ENCODE measurements at places on chromosomes 16 and 17.
A peak's percentile ranks its signal among the peaks of the same experiment; 100 is the strongest.

GRCh38 chr16:68128577-68129305, 43.6 kb downstream of the NFATC3 start:
- DNase-seq = no peak

- no peak for DNase-seq
These were observed 21.0 kb downstream of the SNN start for GRCh38 chr16:11689031-11689840.

GRCh38 chr17:40432864-40433528, 10.3 kb upstream of the IGFBP4 start:
- peak; percentile 30 for DNase-seq

GRCh38 chr16:72884573-72884972, 163.4 kb downstream of the ZFHX3 start:
- DNase-seq = no peak

DNA sequence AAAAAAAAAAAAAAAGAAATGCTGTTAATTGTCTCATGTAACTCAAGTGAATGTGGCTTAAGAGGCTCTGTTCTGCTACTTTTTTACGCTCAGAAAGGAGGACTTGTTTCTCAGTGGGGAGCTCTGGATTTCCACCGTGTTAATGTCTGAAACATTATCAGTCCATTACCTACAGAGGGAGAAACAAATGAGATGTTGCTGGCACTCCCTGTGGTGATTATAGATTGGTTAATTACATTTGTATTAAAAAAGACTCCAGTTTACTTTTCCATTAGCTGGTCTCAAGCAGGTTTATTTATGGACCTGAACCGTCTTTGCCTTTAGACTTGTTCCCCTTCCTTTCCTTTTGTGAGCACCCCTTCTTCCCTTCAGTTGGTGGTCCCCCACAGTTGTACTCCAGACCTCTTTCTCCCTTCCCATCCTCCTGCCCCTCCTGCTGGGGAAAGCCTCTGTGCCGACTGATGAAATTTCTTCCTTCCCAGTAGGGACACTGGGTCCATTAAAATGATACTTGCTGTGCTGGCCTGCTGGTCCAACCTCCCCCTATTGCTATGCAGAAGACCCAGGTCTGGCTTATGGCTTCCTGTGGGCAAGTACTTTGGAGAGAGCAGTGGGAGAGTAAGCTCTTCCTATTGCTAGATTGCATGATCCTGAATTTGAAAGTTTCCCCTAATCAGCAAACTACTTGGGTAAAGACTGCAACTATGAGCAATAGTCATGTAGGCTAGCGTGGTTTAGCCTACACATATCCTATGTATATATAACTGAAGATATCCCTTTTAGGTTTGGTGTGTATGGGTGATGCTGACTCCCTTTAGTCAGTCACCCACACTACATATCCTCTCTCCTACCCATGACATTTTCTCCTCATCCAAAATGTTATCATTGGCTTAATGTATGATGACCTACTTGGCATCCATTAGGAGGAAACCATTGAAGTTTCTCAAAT, 8.1 kb downstream of the CDC6 start:
- DNase-seq = no peak

DNA sequence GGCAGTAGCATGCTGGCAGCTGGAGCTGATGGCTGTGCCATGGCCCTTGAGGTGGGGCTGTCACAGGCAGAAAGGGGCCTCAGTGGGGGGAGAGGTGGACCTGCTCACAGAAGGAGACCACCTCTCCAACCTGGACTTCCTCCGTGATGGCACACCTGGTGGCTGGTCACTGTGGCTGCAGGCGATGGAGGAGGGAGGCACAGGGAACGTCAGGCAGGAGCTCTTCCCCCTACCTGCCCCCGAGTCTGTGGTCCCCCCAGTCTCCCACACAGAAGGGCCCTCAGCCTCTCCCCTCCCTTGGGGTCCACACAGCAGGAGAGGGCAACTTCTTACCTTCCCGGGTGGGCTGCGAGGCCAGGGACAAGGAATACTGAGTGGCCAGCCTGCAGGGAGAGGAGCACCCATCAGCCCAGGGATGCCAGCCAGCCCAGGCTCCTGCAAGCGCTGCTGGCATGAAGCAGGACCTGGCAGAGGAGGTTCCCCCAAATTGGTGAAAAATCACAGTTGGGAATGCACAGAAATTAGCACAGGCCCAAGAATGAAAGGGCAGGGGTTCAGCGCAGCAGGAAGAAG, 96.5 kb downstream of the GOSR1 start:
- no peak for DNase-seq

- no peak for DNase-seq
These were observed 143.8 kb downstream of the AXIN2 start for GRCh38 chr17:65417406-65418221.

GRCh38 chr16:74575807-74576643, 30.9 kb downstream of the GLG1 start:
- no peak for DNase-seq

DNA sequence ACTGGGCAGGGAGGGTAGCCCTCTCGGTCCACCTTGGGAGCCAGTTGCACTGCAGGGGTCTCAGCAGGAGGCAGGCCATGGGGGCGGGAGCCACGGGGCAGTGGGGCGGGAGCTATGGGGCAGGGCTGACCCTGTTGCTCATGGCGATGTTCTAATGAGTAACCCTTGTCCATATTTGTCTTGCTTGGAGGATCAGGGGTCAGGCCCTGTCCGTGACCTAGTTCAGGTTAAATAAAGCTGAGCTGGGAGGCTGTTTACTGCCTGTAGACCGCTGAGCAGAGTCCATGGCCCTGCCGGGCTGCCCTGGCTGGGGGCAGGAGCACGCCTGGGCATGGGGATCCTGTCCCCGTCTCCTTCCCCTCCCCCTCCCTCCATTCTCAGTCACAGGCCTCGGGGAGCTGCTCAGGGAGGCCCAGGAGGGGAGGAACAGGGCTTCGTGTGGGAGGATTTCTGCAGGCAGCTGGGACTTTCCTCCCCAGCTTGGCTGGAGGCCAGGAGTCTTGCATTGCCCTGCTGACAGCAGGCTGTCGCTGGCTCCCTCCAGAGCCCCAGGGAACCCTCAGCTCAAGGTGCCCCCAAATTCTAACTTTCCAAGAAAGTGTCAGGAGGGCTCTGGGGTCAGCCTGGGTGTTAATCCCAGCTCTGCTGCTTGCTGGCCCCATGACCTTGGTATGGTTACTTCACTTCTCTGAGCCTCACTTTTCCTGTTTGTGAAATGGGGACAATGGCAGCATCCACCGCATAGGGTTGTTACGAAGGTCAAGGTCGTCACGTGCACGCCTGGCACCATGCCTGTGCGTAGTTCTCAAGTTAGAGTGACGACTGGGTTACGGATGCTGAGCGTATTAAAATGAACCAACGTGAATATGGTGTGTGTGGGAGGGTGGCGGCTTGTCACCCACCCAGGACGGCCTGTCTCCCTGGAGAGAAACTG, 6.1 kb upstream of the SERPINF2 start:
- no peak for DNase-seq

GRCh38 chr17:18140648-18141047, 32.1 kb downstream of the MYO15A start:
- DNase-seq = no peak

DNA sequence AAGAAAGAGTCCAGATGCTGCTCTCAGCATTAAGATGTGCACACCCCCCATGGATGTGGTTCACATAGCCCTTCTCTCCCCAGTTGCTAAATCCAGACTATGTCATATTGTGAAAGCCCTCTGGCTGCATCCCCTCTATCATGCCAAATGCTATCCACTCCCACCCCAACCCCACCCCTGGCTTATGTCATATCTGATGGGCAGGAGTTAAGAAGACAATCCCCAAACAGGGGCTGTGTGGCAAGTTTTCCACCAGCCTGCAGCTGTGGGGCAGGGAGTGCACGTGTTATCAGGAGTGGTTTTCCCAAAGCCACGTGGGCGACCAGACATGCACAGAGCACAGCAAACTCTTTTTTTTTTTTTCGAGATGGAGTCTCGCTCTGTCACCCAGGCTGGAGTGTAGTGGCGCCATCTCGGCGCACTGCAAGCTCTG, 10.0 kb downstream of the FAM117A start:
- DNase-seq = no peak

GRCh38 chr16:88673716-88674379, 11.0 kb upstream of the MVD start:
- no peak for DNase-seq

- no peak for DNase-seq
These were observed 60.9 kb downstream of the MRTFB start for GRCh38 chr16:14131774-14132695.

DNA sequence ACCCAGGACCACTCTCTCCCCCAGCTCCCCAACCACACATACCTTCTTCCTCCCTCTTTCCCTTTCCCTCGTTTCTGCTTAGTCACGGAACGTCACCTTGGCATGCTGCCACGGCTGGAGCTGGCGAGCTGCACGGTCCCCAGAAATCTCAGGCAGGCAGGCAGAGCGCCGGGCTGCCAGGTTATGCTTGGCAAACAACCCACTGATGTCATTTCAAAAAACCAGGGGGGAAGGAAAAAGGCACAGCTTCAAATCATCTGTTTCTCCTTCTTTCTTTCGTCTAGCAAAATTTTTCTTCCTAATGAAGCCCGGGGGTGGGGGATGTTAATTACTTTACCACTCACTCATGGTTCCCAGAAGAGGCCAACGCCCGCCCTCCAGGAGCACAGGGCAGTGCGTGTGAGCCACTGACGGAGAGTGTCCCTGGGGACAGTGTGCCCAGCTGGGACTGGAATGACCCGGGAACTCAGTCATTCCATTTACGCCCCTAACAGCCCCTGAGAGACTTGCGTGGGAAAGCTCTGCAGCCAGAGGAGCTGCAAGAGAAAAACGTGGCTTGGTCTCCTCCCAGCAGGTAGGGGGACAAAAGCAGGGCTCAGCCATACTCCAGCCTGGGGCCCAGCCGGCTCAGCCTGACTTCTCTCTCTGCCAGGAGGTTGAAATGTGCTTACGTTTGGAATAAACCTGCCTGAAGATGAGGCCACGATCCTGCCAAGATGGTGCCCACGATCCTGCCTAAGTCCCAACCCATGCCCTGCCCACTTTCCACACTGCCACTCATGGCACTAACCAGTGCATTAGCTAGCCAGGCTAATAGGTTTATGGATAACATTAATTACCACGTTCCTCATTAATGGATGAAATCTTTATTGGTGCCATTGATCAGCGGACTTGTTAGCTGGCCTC, 198.9 kb downstream of the ZFHX3 start:
- DNase-seq = peak; percentile 51

- no peak for DNase-seq
These were observed 694 bp upstream of the TBCD start for GRCh38 chr17:82751171-82751570.

DNA sequence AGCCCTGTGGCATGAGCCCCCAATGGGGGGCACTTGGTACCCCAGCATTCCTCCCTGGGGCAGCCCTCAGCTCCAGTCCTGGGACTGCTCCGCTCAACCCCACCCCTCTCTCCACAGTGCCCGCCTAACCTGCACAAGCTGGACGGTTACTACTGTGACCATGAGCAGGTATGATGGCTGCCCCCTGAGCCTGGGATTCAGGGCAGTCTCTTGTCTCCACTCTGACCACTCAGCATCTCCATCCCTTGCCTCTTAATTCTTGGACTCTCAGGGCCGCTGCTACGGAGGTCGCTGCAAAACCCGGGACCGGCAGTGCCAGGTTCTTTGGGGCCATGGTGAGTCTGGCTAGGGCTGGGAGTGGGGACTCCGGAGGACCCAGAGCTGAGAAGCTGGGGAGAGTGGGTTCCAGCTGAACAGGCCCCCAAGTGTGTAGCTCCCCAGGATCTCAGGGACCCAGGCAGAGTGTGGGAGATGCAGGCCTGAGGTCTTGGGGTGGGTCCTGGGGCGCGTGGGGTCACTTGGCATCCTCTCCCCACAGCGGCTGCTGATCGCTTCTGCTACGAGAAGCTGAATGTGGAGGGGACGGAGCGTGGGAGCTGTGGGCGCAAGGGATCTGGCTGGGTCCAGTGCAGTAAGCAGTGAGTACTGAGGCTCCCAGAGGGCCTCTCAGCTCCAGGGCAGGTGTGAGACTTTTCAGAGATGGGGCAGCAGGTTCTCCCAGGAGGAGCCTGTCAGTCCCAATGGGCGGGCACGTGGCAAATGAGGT, 18.0 kb downstream of the ADAM11 start:
- no peak for DNase-seq

DNA sequence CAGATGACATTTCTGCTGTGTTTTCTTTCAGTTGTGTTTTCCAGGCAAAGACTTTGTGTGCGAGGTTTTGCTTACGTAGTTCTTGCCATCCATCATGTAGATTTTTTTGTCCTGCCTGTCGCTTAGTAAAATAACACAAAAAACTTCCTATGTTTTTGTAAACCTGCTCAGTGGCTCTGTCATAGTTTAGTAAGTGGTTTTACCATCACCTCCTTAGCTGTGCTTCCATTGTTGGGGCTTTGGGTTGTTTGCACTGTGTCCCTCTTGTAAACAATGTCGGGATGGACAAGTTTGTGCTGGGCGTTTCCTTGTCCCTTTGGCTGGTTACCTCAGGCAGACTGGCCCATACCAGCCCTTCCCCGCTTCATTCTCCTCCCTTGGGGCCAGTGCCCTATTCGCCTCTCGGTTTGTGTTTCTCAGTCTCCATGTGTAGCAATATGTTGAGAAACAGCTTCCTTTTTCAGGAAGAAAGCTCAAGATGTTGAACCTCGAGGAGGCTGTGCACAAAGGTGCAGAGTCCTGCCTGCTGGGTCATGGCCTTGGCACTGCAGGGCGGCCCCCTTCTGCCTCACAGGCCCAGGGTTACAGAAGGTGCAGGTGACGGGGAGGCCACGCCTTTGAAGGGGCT, 74.6 kb downstream of the KSR1 start:
- DNase-seq = no peak

GRCh38 chr16:56289862-56290261, 98.6 kb downstream of the GNAO1 start:
- DNase-seq = peak; percentile 63

- DNase-seq = no peak
These were observed 18.8 kb upstream of the PHOSPHO1 start for GRCh38 chr17:49249292-49249794.

DNA sequence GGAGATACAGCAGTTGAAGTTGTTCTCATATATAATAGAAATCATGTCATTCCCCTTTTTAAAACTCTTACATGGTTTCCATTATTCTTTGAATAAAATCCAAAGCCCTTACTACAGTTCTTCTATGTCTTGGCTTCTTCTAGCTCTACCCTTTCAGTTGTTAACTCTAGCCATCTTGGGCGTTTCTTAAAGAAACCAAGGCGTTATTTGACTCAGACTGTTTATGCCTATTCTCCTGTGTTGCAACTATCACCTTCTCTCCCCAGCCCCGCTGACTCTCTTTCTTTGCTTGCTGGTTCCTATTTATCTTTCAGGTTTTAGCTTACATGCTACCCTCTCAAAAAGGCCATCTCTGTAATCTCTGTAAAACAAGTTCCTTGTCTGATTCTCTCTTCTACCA, 32.7 kb downstream of the NFATC3 start:
- no peak for DNase-seq

DNA sequence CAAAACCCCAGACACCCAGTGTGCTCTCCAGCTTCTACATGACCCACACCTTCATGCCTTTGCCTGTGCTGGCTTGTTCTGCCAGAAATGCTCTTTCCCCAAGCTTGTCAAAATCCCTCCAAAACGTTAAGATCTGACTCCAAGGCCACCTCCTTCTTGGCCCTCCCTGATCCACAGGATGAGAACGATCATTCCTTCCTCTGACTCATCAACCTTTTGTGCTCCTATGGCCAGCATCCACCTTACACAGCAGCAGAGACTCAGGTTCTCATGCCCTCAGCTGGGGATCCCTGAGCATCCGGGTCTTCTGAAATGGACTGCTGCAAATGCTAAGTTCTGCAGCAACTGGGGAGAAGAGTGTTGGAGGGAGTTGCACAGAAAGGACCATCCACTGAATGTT, 2.9 kb downstream of the ZBTB4 start:
- no peak for DNase-seq

- DNase-seq = no peak
These were observed 154.1 kb upstream of the SOX9 start for GRCh38 chr17:71966459-71967313.
